ENCODE measurements at places on chromosomes 5 and 9.

DNA sequence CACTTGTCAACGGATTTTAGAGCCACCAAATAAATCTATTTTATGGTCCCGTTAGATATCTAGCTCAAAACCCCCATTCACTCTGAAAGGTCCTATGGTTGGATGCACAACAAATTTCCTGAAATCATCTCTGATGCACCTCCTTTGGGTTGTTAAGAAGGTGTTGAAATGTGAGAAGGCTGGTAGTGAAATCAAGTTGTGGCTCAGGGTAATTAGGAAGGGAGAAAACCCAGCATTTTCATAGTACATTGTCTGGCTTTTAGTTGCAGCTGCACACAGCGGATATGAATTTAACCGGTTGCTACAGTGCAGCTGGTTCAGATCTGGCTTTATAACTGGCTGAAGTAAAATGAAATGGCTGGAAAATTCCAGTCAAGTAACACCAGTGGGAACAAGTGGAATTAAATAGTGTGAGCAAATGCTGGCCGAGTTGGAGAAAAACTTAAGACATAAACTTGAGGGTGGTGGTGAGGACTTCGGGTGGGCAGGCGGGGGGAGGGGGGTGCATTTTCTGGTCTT is 17.6 kb downstream of the RGMB start:
- no peak for DNase-seq

DNA sequence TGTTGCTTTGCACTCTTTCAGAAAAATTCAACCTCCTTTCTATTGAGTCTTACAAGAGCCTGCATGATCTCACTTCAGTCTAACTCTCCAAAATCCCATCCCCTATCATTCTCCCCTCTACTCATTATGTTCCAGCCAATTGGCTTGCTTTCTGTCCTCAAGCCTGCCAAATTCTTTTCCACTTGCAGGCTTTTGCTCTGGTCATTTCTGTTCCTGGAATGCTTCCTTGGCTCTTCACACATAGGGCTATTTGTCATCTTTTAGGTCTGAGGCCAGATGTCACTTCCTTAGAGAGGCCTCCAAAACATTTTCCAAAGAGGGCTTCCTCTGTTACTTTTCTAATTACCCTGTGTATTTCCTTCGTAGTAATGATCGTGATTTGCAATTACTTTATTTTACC is 11.8 kb upstream of the CHD1 start:
- no peak for DNase-seq

DNA sequence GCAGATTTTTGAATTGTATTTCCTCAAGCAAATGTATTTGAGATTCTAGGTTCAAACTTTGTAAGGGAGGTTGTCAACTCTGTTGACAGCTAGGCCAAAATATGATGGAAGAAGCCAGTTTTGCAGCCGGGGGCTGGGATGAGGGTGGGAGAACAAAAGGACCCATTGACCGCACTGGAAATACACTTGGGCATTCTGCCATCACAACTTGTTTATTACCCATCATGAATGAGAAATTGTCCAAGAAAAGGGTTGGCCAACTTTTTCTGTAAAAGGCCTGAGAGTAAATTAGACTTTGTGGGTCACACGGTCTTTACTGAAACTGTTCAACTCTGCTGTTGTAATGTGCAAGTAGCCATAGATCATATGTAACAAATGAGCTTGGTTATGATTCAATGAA is 221.3 kb upstream of the KLF9 start:
- no peak for DNase-seq

- DNase-seq, result no peak
Observed at GRCh38 chr5:169164481-169164925, 136.4 kb downstream of the SLIT3 start.

DNA sequence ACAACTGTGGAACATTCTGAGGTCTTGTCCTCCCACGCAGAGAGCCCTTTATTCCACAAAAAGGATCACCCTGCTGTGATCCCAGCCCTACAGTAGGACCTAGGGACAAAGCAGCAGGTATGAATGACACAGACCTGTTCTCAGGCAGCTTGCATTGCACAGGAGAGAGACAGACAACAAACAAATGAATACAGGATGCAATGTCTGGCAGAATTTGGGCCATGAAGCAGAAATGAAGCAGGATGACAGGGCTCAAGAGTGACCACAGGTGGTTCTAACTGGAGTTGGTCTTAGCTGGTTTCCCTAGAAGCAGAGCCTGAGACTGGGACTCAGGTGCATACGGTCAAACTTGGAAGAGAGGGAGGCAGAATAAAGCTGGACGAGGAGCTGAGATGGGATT is 388.8 kb downstream of the CDK5RAP2 start:
- DNase-seq, result no peak

GRCh38 chr5:131224387-131225201 is 39.3 kb upstream of the CDC42SE2 start:
- DNase-seq, result no peak

GRCh38 chr9:16794103-16794502 is 76.4 kb downstream of the BNC2 start:
- DNase-seq, result no peak

Measured in DMS79 treated with DMSO at 0.1 percent for 48 hours (cell line).